ENCODE measurements at places on chromosomes 2 and 18.
A peak's percentile ranks its signal among the peaks of the same experiment; 100 is the strongest.

GRCh38 chr2:105917226-105917625 is 172.5 kb downstream of the NCK2 start:
- no peak for DNase-seq

DNA sequence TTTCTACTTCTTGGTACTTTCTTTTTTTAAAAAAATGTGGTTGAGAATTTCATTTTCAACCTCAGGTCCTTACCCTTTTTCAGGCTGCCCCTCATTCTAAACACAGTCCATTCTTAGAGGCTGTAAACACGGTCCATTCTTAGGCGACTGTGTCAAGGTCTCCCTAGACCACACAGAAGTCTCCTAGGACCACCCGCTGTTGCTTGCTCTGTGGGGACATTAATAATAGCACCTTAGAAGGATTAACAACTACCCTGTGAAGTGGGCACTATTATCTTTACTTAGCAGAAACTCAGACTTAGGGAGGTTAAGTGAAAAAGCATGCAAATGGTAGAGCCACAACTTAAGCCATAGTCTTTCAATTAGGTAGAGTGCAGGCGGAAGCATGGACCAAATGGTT is 91.7 kb downstream of the RBMS1 start:
- no peak for DNase-seq

DNA sequence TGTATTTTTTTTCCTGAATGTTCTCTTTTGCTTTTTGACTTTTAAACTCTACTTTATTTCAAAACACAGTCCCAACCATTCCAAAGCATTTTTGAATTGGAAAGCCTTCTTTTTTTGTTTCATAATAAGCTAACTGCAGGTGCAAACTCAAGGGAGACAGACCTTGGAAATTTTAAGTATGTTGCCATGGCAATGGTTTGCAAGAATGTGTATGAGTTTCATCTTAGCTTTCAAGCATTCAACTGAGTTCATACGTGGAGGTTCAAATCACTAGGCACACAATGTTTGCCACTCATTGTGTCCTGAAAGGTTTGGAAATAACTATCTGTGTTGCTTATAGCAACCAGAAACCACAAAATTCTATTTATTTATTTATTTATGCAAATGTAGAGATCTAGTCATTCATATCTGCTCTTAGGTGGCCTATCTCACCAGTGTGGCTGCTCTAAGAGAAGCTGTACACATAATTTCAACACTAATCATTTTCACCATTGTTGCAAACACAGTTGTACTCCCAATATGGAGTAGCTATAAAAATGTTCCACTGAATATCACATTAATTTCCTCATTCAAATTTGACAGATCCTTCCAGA is 805.7 kb upstream of the FSHR start:
- no peak for DNase-seq

- DNase-seq = no peak
Observed at GRCh38 chr2:69634196-69634821, 9.2 kb downstream of the AAK1 start.

DNA sequence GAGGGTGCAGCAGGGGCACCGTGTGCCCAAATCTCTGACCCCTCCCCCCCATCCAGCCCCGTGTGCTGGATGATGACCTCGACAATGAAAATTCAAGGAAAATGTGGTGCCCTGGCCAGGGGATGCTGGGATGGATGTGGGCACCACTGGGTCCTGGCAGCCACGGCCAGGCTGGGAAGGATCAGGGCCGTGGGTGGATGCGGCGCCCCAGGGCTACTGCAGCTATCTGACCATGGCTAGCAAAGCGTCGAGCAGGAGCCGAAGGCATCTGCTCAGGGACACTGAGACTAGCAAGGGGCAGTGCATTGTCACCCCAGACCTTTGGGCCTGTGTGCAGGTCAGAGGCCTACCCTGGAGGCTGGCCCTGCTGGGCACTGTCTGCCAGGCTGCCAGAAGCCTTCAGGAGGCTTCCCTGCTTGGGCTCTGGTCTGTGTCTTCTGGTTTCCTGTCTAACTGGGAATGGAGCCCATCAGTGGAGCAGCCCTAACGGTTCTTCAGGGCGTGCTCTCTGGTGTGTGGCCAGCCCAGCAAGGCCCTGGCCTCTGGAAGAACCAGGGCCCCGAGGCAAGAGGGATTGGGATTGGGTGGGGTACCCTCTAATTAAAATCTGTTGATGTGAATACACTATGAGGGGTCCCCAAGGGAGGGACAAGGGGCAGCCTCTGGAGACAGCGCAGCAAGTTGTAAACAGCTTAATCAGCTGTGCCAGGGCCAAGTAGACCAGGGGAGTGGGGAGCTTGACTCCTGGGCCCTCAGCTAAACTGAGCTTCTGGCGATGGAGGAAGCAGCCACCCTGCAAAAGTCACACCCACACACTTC is 98.0 kb downstream of the STPG4 start:
- DNase-seq = no peak

DNA sequence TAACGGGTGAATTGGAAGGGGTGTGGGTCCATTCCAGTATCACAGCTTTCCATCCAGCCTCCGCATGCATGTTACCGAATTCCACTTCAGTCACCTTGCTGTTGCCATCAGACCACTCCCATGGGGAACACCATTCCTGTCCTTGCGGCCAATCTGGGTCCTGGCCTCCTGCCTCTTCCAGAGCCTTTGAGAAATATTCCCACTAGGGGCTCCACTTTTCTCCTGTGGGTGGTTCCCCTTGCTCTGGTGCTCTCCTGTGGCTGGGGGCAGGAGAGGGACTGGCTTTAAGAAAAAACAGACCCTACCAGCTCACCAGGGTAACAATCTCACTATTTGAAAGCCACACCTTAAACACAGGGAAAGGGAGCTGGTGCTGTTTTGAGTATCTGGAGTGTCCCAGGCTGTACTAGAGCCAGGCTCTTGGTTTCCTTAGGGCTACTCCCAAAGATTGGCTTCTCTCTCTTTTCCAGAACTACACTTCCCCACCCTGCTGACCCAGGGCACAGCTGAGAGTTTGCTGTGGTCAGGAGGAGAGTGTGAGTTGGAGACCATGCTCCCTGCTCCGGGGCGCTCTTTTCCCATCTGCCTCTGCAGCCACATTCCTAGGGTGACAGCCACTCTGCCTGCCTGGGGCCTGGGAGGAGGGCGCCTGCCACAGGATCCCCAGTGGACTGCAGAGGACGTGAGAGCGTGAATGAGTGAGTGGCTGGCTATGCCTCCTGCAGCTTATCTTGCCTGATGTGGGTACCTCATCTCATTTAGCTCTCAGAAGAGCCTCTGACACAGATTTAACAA is 460.8 kb upstream of the HS6ST1 start:
- DNase-seq = no peak

- DNase-seq = no peak
Observed at GRCh38 chr2:134736167-134736880, 17.5 kb upstream of the TMEM163 start.

DNA sequence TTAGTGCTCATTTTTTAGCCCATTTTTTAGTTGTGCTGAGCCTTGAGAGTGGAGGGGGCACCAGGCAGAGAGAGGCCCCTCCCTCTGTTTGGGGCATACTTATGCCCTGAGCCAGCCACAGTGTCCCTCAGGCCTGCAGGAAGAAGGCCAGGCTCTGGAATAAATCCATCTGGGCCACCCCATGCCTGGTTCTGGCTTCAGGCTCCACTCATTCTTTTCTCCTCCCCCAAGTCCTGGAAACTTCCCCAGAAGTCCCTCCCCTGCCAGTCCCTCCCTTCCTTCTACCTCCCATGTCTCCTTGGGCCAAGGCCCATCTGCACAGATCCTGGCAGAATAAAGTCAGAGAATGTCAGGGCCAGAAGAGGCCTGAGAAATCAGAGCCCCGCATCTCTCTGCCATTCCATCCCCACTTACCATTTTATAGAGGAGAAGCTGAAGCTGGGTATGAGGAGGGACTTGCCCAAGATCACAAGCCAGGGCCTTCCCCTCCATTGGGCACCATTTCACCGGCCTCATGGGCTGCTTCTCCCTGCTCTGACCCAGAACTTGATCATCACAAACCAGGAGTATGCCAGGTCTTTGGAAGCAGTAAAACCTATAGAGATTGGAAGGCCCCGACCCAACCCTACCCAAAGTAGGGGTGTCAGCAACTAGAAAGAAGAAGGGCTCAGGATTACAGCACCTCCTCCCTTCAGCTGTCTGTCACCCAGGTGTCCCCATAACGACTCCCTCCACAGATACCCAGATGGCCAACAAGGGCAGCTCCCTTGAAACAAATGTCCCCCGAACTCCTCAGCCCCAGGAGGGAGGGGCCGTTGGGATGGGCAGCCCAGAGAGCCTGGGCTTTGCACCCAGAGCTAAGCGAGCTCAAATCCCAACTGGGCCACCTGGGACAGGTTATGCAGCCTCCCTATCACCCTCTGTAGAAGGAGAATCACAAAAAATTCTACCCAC is 108.4 kb downstream of the POLR1A start:
- peak; percentile 46 for DNase-seq

- no peak for DNase-seq
Observed at GRCh38 chr2:141528990-141529389, 601.8 kb downstream of the LRP1B start.

DNA sequence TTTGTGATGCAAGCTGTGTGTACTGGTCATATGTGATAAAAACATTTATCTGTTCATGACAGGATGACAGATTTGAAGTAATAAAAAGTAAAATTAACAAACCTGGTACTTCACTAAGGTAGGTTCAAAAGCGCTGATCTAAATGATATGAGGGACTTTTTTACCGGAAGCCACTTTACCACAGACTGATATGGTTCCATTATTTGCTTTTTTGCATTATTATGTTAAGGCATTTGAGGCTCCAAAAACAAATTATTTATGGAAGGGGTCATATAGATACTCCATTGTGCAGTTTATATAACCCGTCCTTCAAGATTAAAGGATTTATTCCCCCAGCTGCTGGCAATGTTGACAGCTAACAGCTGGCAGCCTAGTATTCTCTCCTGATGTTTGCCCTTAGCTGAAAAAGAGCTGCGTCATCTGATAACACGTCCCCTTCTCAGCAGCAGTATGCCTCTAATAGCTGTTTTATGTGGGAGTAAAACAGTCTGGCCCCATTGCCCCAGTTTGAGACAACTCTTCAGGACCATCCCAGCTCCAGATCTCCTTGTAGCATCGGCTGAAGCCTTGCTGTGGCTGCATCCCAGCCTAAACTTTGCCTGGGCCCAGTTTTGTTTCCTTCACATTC is 84.8 kb upstream of the XIRP2 start:
- no peak for DNase-seq

DNA sequence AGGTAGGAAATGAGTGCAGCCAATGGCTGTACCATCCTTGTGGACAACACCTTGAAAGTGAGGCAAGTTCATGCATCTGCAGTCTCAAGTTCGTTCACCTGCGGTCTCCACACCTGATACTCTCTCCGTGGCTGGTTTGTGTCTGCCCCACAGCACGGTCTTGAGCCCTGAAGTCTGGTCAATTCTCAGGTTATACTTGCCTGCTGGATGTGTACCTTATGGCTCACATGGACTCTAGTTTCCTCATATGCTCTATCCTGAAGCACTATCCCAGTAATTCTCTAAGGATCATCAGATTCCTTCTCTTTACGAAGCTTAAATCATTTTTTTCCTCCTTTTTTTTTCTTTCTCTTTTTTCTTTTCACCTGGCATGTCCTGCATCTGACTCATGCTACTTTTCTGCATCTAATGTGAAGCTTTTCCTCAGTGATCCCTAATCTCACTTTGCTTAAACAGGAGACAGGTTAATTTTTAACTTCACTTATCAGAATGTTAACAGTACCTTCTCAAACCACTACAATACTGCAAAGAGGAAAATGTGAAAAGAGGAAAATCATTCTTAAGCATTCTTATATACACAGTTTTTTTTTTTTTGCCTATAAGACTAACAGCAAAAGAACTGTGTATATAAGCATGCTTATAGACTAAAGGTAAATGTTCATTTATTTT is 511.2 kb downstream of the SOX11 start:
- DNase-seq = no peak

- DNase-seq = no peak
Observed at GRCh38 chr2:148865512-148865911, 9.5 kb upstream of the KIF5C start.

DNA sequence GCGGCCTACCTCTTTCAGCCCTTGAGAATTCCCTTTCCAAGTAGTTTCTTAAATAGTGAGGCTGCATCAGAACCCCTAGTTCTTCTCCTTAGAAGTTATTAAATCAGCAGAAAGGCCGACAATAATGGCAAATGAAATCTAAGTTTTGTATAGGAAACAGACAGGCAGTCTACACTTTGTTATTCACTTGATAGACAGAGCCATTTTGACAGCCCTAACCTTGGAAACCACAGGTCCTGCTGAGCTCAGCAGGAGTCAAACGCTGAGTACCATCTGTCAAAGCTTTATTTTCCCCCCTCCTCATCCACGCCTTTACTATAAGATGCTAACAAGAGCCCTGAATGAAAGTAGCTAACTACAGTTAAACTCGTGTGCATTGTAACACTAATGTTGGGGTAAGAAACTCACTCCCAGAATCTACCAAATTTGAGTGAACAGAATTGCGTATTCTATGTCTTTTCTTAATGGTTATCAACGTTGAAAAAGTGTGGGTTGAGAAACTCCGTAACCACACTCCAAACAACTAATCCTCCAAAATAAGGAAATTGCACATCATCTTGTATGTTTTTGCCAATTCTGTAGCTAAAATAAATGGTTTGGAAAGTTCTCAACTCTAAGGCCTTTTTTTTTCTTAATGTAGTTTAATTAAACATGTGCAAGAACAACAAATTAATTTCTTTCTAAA is 90.6 kb upstream of the EFEMP1 start:
- DNase-seq = peak; percentile 52

GRCh38 chr18:29157905-29158304 is 981.0 kb upstream of the CDH2 start:
- DNase-seq = no peak

DNA sequence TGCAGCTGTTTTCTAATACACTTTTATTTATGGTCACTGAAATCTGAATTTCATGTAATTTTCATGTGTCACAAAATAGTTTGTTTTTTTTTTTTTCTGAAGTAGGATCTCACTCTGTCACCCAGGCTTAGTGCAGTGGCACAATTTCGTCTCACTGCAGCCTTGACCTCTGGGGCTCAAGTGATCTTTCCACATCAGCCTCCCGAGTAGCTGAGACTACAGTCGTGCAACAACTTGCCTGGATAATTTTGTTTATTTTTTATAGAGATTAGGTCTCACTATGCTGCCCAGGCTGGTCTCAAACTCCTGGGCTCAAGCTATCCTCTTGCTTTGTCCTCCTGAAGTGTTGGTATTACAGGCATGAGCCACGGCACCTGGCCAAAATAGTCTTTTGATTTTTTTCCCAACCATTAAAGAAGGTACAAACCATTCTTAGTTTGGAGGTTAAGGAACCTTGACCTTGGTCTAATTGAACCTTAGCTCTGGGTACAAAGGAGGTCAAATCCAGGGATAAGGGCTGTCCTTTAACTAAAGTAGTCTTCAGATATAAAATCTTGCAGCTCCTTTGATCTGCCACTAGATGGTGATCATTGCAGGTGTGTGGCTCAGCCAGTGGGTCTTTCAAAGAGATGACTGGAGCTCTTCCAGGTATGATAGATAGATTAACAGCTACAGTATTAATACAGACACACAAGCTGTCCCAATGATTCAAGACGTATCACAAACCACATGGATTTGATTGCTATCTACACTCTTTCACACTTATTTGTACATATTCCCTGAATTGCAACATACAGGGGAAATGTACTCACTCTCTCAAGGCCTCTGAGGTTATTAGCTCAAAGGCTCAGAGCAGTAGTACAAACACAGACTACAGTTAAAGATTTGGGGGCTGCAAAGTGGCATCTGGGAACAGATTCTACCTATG is 4.7 kb upstream of the KRCC1 start:
- DNase-seq = peak; percentile 15

GRCh38 chr2:146214394-146214929 is 1630.4 kb upstream of the ACVR2A start:
- DNase-seq = no peak

Measured in DMS 273 treated with DMSO at 0.1 percent for 48 hours (cell line).